Caco-2 (cell line): ENCODE measurements at places on chromosomes 11 and 22.

DNA sequence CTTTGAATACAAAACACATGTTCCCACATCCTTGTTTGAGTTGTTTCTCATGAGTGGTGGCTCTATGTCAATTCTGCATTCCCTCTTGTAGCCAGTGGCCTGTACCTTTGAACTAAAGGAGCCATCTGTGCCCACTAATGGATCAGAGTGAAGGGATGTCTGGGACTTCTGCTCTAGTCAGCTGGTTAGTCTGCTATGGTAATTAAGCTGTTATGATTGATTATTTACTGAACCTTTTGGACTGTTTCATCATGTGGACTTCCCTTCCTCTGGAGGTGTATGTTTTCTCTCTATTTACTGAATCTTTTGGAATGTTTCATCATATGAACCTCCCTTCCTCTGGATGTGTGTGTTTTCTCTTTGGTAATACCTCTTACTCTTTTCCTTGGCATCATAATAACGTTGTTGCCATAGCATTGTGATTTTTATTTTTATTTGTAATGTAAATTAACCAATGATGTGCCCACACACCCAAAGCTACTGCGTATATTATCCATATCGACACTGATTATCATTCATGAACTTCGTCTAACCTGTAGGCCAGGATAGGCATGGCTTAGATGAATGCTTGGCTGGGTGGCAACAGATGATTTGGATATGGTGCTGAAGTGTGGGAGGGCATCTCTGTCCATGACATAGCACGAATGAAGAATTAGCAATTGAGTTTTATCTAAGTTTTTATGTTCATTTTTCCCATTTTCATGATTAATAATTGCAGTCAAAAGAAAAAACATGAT, 112.3 kb upstream of the SORL1-AS1 start:
- H3K4me1 ChIP-seq = peaks cover 38% of the 10 kb centered on the region
- H3K36me3 ChIP-seq = peaks cover 2% of the 10 kb centered on the region
- H3K4me3 ChIP-seq = no peak overlapping the region
- no peak overlapping the region for H3K27ac ChIP-seq
- no peaks in the 10 kb centered on the region for H3K27me3 ChIP-seq
- DNase-seq = peak; percentile 24

DNA sequence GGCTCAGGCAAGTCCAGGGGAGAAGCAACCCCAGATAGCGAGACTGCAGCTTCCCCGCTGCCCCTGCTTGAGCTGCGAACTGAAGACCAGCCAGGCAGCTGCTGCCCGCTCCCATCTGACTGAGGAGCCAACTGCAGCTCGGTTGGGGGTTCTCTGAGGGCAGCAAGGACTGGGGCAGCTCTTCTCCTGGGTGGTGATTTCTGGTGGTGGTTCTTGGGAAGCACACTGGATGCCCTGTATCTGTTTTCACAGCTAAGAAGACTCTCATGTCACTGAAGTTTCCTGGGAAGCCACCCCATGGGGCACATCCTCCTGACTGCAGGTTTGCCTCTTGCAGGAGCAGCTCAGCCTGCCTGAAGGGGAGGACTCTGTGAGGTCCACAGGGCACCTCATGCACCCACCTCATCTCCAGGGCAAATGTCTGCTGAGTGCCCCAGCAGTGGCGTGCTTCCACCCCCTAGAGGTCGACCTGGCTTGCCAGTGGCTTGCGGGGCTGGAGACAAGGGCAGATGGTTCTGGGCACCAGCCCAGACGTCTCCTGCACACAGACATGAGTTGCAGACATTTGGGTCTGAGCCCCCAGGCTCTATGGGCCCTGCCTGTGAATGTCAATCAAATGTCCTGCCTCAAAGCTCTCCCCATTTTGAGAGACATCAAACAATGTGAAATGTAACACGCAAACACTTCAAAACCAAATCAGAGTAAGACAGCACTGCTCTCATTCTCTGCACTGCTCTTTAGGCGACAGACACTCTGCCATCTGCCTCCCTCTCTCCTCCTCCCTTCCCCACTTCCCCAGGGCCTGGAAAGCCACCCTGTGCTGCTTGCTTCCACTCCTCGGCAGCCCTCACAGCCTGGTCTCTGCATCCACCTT, 800.9 kb downstream of the BRD1 start:
- no peaks in the 10 kb centered on the region for H3K4me1 ChIP-seq
- H3K27ac ChIP-seq = no peak overlapping the region
- no peak for DNase-seq
- H3K4me3 ChIP-seq = no peak overlapping the region

DNA sequence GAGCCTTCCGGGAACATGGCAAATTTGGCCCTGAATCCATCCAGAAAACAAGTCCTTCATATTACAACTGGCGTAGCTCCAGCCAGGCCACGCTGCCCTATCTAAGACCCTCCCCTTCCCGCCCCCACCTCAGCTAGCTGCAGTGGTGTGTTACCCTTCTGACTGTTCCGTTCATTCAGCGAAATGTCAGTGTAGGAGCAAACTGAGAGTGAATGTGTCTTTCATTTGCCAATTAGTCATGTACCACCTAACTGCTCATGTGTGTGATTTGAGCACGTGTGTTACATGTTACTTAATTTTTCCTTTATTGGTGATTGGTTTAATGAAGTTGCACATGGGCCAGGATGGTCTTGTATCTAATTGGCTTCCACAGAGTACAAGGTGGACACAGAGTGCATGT, 34.8 kb upstream of the POU2AF1 start:
- H3K36me3 ChIP-seq = no peaks in the 10 kb centered on the region
- H3K4me3 ChIP-seq = no peak overlapping the region
- H3K27me3 ChIP-seq = no peaks in the 10 kb centered on the region
- H3K4me1 ChIP-seq = no peaks in the 10 kb centered on the region

GRCh38 chr22:37953062-37953436, 352 bp downstream of the C22orf23 start:
- peaks cover 5% of the 10 kb centered on the region; the same call in 1 of the 2 replicates for H3K4me1 ChIP-seq
- H3K36me3 ChIP-seq = no peaks in the 10 kb centered on the region
- H3K4me3 ChIP-seq = peak overlapping the region; percentile 69
- H3K27ac ChIP-seq = peak overlapping the region; percentile 90
- no peak for DNase-seq

- H3K27me3 ChIP-seq = no peaks in the 10 kb centered on the region
- H3K4me1 ChIP-seq = no peaks in the 10 kb centered on the region
- H3K36me3 ChIP-seq = no peaks in the 10 kb centered on the region
- DNase-seq = no peak
- no peak overlapping the region for H3K4me3 ChIP-seq
- H3K27ac ChIP-seq = no peak overlapping the region
Measured at GRCh38 chr11:23551706-23552105, 691.4 kb upstream of the CCDC179 start.

DNA sequence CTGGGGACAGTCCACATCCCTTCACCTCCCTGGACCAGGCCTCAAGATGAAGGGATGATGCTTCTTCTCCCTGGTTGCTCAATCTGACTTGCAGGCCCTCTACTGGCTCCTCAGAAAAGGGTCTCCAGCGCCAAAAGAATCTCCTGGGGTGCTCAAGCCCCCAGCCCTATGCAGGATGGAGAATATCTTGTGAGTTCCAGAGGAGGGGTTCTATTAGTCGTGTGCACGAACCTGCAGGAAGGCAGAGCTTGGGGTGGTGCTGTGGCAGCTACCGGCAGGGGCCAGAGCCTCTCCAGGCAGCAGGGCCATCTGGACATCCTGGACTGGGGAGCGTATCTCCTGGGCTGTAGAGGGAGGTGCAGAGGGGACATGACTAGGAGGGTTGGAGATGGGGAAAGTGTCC, 1339.5 kb downstream of the BRD1 start:
- no peak overlapping the region for H3K4me3 ChIP-seq
- no peak overlapping the region for H3K27ac ChIP-seq
- no peaks in the 10 kb centered on the region for H3K36me3 ChIP-seq
- H3K27me3 ChIP-seq = no peaks in the 10 kb centered on the region

GRCh38 chr11:115872416-115872815, 368.2 kb upstream of the CADM1 start:
- H3K36me3 ChIP-seq = no peaks in the 10 kb centered on the region
- no peak overlapping the region for H3K4me3 ChIP-seq
- H3K4me1 ChIP-seq = no peaks in the 10 kb centered on the region
- H3K27me3 ChIP-seq = peaks cover 2% of the 10 kb centered on the region; the same call in 1 of the 2 replicates
- H3K27ac ChIP-seq = no peak overlapping the region
- no peak for DNase-seq

DNA sequence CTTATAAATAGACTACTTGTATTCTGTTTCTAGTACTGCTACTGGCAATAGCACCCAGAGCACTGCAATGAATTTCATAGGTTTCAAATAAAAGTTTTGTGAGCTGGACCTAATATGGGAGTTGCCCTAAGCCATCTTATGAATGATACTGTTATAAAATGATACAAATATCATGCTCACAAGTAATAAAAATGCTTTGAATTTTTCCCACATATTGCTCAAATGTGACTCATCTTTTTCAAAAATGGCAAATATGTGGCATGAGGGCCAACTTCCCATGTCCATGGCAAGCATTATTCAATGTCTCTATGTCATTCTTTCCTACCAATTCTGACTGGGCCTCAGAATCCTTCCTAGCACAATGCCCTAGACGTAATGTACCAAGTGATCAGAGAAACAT, 137.6 kb downstream of the TRPC6 start:
- H3K4me1 ChIP-seq = no peaks in the 10 kb centered on the region
- H3K36me3 ChIP-seq = no peaks in the 10 kb centered on the region
- no peak overlapping the region for H3K27ac ChIP-seq
- DNase-seq = no peak
- H3K4me3 ChIP-seq = no peak overlapping the region
- H3K27me3 ChIP-seq = no peaks in the 10 kb centered on the region

- no peak overlapping the region for H3K4me3 ChIP-seq
- peaks cover 73% of the 10 kb centered on the region for H3K4me1 ChIP-seq
- no peaks in the 10 kb centered on the region for H3K36me3 ChIP-seq
Measured at GRCh38 chr11:12182676-12183541, 72.5 kb downstream of the MICAL2 start.

DNA sequence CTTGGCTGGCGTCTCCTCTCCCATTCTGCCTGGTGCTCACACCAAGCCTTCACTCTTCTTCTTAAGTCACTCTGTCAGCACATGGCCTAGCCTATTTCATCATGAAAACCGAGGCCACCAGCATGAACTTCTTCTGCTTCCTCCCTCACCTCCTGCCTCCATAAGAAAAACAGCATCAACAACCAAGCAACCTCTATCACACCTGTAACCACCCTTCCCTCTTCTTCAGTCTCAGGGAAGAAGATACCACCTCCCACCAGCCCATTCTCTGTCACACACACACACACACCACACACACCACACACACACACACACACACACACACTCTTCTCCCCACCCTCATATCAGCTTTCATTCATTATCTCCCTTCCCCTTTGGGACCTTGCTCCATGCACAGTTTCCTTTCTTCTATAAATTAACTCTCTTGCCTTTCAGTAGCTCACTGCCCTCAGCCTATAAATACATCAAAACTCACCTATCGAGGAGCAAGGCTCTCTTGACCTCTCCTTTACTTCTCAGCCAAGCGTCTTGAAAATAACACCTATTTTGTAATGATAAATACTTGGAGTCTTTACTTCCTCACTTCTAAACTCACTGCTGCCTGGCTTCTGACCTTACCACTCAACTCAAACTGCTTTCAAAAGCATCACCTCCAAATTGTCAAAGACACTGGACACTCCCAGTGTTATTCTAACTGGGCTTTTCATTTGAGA, 36.6 kb downstream of the SC5D start:
- H3K27ac ChIP-seq = no peak overlapping the region
- no peak overlapping the region for H3K4me3 ChIP-seq
- H3K36me3 ChIP-seq = no peaks in the 10 kb centered on the region
- no peak for DNase-seq
- H3K4me1 ChIP-seq = peaks cover 10% of the 10 kb centered on the region
- H3K27me3 ChIP-seq = no peaks in the 10 kb centered on the region

DNA sequence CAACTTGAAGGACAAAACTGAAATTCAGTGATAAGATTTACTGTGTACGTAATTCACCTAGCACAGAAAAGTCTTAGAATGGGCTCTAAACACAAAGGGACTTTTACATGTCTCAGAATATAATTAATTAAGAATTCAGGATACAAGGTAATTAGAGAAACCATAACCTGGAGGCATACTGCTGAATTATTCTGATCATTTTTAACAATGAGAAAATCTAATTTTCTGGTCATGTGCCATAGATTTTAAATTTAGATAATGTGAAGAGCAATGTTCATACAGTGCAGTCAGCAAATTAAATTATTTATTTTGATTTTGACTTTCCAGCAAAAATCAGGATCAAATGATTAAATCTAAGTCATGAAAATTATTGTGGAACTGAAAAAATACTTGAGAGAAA, 67.0 kb upstream of the MTNR1B start:
- no peaks in the 10 kb centered on the region for H3K36me3 ChIP-seq
- H3K27me3 ChIP-seq = no peaks in the 10 kb centered on the region
- no peak overlapping the region for H3K4me3 ChIP-seq
- H3K4me1 ChIP-seq = no peaks in the 10 kb centered on the region
- no peak for DNase-seq
- no peak overlapping the region for H3K27ac ChIP-seq

DNA sequence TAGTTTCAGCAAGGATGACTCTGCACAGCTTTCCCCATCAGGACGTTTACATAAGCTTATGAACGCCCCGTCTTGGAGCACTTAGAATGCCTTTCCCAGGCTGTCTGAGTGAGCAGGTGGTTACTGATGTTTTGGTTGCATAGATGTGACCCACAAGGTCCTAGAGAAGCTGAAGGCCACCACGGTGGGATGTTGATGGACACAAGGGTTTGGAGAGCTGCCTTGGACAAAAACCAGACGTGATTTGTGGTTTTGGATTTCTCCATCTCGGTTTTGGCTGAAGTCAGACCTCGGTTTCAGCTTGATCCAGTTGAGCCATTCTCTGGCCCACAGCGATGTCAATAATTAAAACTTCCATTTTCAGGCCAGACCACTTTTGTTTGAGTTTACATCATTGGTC, 151.9 kb downstream of the LDLRAD3 start:
- H3K27me3 ChIP-seq = no peaks in the 10 kb centered on the region
- no peaks in the 10 kb centered on the region for H3K36me3 ChIP-seq
- DNase-seq = no peak
- H3K4me3 ChIP-seq = no peak overlapping the region
- H3K27ac ChIP-seq = no peak overlapping the region

GRCh38 chr11:27991736-27992135, 116.2 kb downstream of the KIF18A start:
- no peaks in the 10 kb centered on the region for H3K36me3 ChIP-seq
- no peak overlapping the region for H3K4me3 ChIP-seq

DNA sequence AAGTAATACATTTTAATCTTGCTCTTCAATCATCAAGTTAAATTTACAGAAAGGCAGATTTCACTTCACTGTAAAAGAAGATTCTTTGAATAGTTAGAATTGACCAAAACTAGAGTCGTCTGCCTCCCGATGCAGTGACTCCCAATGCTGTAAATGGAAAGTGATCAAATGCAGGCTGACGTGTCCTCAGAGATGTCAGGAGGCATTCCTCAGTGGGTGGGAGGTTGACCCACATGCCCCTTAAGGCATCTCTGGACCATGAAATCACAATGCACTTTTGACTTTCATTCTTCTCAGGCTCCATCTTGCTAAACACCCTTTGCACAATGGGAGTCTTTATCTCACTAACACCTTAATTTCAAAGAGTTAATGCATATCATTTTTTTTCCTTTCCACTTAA, 19.0 kb upstream of the CECR2 start:
- no peaks in the 10 kb centered on the region for H3K36me3 ChIP-seq
- no peak overlapping the region for H3K27ac ChIP-seq
- DNase-seq = no peak
- no peaks in the 10 kb centered on the region; the same call in 1 of the 2 replicates for H3K27me3 ChIP-seq
